Skeletal muscle tissue (tissue), 5 donors: ENCODE measurements at places on chromosomes 2 and 18. TPM values are rescaled to one million over a fixed set of nuclear protein-coding genes. Genes with fewer than 3 reads are reported as not detected.

The CRYBA2 gene
- not detected for total RNA-seq

The ALPG gene
- not detected for total RNA-seq

The DNAJC5G gene
- under 0.01 TPM for total RNA-seq

The ZSWIM2 gene
- not detected for total RNA-seq

The FHOD3 gene
- 15.7 TPM for total RNA-seq

The CCDC74B gene
- total RNA-seq = not detected

The POTEJ gene
- not detected for total RNA-seq

The SLC4A5 gene
- 2.6 TPM for total RNA-seq

The ZNF236 gene
- total RNA-seq = 17.2 TPM
